ENCODE measurements at places on chromosomes 12 and 14. TPM values are rescaled to one million over a fixed set of nuclear protein-coding genes. Genes with fewer than 3 reads are reported as not detected.
A peak's percentile ranks its signal among the peaks of the same experiment; 100 is the strongest.

ATL1 gene
- 1.3 TPM for polyA plus RNA-seq

KRT78 gene
- polyA plus RNA-seq = not detected

TRIM9 gene
- 0.17 TPM for polyA plus RNA-seq

SLC10A1 gene
- not detected for polyA plus RNA-seq

PTHLH gene
- not detected for polyA plus RNA-seq

RHOF gene
- 100 TPM for polyA plus RNA-seq

DNA sequence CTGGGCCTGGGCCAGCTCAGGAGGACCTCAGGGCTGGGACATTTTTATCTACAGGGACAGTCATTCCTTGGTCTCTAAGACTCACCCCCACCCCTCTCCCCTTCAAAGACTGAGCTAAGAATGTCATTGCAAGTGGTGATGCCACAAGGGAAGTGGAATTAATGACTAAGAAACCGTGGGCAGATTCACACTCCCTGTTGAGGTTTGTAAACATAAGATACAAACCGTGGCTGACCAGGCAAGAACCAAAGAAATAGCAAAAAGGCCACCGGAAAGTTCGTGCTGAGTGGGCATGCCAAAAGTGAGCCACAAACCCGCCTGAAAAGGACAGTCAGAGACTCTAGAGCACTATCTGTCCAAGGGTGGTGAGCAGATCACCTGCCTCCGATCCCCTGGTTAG lies 25.7 kb downstream of the NUAK1 start:
- DNase-seq = no peak

DNA sequence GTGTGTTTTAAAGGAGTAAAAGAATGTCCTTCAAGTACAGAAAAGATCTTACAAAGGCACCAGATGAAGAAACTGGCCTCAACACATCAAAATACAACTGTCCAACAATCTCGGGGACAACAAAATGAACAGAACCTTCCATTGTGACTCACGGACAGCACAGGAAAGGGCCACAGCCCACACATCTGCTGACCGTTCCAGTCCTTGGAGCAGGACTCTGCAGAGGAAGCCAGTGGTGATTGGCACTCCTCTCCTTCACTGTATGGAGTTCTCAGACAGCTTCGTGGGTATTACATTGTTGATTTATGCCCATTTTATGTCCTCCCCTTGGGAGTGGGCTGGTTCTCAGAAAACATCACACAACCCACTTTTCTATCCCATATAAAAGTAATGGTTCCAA lies 32.5 kb upstream of the TC2N start:
- no peak for DNase-seq

DNA sequence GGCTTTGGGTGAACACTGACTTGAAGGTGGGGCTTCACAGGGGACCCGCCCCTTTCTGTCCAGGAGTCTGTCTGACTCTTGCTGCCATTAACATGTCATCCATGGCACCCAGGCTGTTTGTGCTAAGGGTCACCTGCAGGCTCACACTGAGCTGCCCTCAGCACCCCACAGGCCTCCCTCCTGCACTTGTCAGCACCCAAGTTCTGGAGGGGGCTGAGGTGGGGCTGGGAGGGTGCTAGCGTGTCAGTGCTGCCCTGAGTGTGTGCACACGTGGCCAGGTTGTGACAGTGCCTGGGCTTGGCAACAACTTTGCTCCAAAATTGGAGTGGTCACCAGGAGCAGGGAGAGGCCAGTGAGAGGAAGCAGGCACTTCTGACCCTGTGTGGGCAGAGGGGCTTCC lies 963.2 kb downstream of the TRHDE start:
- no peak for DNase-seq

DNA sequence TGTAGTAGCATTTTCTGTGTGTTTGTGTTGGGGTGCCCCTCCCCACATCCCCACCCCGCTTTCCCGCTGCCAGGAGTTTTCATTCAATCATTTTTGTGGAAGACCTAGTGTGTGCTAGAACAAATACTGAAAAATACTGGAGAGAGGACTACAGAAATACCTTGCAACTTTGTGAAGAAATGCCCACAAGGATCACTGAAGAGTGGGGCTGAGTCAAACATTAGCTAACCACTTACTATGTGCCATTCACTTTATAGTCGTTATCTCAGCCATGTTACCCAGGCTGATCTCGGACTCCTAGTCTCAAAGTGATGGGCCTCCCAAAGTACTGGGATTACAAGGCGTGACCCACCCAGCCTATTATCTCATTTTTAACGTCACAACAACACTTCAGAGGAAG lies 559 bp upstream of the LMBR1L start:
- DNase-seq = no peak

- DNase-seq = peak; percentile 41
These were observed 1.5 kb upstream of the GALNT6 start for GRCh38 chr12:51392556-51393237.

DNA sequence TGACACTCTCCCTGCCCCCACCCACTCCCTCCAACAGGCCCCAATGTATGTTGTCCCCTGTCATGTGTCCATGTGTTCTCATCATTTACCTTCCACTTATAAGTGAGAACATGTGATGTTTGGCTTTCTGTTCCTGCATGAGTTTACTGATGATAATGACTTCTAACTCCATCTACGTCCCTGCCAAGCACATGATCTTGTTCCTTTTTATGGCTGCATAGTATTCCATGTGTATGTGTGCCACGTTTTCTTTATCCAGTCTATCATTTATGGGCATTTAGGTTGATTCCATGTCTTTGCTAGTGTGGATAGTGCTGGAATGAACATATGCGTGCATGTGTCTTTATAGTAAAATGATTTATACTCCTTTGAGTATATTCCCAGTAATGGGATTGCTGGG lies 100.0 kb upstream of the LHX5 start:
- DNase-seq = no peak

- DNase-seq = no peak
These were observed 148.6 kb downstream of the CALM1 start for GRCh38 chr14:90545382-90545781.

DNA sequence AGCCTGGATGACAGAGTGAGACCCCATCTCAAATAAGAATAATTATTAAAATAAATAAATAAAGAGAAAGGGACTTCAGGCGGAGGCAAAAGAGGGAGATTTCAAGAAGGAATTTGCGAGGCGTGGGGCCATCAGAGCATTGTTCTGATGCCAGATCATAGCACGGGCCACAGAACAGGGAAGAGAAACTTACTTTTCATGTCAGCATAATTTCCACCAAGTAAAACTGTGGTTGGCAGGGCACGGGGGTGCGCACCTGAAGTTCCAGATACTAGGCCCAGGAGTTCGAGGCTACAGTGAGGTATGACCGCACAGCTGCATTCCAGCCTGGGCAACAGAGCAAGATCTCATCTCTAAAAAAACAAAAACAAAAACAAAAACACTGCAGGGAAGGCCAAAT lies 11.0 kb upstream of the PLBD1 start:
- DNase-seq = no peak

DNA sequence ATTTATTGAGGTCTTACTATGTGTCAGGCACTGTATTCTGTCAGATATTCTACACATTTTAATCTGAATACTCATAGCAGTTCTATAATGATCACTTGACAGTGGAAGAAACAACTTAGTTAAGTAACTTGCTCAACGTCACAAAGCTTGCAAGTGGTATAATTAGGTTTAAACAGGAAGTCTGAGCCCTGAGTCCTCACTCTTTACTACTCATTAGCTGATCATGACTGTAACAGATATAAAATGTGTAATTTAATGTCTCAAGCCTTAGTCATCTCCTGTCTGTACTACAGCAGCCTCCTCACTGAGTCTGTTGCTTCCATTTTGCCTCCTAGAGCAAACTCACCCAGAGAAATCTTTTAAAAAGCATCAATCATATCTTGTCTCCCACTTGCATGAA lies 38.9 kb downstream of the PPP4R4 start:
- no peak for DNase-seq

DNA sequence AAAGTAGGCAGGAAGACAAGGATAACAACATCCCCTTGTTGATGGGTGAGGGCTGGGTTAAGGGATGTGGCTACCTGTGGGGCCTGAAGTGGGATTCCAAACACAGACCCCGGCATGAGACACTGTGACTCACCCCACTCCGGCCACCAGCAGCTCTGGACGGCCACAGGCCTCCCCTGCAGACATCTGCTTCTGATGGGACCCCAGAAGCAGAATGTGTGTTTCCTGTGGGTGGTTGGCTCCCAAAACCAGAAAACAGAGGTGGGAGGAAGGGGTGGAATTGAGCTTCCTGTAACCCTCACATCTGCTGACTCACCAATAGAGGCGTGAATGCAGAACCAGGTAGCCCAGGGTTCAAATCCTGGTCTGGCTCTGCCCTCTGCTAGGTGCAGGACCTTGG lies 216.6 kb upstream of the PWP1 start:
- DNase-seq = no peak

All from CD4-positive, CD25-positive, alpha-beta regulatory T cell (primary cell).